ENCODE measurements at places on chromosomes 11 and 22.

DNA sequence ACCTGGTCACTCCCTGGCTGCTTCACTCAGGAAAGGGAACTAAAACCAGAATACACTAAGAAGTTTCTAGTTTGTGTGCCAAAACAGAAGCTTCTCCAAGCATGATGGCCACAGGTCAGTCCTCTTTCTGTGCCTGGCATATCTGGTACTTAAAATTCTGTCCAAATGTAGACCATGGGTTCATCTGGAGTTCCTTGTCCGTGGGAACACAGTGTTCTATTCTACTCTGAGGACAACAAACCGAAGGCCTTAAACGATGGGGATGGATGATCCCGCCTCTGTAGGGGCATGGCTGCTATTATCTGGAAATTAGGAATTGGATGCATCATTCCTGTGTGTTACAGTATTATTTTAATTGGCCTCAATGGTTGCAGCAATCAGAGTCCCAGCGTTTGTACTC is 6.1 kb upstream of the DLAT start:
- DNase-seq: no peak

DNA sequence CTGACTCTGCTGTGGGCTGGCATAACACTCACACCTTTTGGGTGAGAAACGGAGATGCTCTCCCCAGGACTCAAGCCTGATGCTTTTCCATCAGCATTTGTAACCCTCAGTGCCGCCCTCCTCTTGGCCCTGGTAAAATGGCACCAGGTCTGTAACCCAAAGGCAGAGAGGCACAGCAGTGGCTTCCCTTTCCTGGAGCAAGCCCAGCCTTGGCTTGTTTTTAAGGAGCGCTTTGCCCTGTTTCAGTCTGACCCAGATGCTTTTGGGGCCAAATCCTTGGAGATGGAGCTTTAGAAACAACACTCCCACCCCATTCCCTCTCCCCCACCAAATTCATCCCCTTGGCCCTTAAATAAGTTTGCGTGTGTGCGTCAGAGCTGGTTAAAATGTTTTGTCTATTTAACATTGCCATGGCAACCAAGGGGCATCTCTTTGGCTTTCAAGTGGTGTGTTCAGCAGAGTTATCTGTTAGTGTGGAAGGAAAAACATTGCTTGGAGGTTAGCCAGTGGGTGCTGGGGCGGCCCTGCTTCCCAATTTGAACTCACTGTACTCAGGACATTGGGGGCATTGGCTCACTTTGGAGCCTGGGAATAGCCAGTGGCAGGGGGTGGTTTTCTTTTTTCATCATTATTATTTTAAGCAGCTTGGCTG is 134.1 kb downstream of the NAV2 start:
- DNase-seq: no peak

DNA sequence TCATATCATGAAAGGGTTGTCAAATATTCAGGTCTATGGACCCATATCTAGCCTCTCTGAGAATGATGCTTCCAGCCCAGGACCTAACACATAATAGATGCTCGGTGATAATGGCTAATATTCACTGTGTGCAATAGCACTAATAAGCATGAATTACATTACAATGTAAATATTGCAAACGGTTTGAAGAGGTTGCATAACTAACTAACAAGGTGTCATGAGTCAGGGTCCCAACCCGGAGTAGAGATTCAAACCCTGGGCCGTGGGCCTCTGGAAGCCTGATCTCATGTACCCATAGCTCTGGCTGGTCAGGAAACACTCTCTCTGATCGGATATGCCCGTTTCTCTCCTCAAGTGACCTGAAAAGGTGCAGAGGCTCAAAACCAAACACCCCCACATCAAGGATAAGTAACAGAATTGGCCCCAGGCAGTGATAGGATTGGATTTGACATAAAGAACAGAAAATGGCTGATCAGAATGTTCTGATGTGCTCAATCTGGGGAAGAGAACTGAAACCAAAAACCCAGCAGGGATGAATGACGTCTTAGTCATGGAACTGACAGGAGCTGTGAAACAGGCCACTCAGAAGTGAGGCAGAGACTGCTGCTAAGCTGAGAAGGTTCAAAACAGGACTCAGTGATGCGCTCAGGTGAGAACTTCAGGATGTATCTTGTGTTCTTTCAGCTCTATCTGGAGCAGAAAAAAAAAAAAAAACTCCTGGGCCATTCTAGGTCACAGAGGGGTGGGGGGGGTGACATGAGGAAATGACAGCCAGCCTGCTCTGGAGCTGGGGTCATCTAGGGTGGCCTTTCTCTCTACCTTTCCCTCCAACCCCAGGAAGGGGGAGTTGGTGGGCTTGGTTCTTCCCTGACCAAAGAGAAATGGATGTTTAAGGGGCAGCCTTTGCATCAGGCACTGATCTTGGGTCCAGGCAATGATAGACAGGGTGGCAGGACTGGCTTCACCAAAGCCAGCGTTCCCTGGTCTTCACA is 6.6 kb upstream of the KCTD17 start:
- DNase-seq: no peak

- DNase-seq: peak; percentile 36
Observed at GRCh38 chr11:72352859-72353551, 81.3 kb downstream of the CLPB start.

DNA sequence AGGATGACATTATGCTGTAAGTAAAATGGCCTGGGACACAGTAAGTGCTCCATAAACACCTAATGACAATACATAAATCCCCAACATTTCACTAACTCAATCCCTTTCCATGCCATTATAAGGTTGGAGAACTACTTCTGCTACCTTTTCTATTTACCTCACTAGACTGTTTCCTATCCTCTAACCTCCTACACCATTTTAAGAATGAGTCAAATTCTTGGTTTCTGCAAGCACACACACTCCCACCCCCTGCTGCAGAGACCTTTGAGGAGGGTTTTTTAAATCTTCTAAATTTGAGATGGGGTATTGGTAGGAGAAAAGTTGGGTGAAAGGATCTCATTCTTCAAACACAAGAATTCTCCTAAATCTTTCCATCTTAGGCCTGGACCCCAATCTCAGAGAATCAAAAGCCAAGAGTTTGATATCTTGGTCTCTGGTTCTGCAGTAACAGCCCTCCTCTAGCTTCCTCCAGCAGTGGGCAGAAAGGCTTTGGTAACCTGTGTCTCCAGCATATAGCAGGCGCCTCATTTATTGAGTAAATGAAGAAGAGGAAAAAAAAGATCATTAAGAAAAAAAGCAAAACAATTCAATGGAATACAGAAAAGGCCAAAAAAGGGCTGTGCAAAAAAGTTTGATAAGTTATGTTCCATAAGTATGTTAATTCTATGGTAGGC is 42.3 kb downstream of the SYTL2 start:
- no peak for DNase-seq

DNA sequence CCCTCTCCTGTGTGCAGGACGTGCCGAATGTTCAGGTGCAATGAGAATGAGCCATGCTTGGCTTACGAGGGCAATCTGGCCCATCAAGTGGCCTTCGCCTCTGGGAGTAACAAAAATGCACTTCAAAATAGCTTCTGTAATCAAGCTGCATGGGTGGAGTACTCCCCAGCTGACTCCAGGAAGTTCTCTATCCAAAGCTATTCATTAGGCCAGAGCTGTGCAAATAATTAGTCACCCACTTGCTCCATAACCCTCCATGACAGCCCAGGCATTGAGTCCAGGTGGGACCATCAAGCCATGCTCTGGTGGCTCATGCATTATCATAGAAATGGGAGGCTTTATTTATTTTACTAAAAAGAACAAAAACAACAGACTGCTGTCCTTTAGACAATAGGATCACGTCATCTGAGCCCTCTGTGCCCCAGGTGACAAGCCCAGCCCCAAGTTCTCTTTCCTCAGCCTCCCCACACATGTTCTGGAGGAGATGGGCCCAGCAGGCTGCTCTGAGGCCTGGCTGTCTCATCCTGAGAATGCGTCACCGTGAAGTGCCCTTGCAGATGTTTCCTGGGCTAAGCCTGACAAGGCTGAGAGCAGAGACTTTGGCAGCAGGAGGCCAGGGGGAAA is 244.7 kb downstream of the ETS1 start:
- peak; percentile 47 for DNase-seq

GRCh38 chr11:86145439-86146156 is 76.7 kb upstream of the PICALM start:
- no peak for DNase-seq

DNA sequence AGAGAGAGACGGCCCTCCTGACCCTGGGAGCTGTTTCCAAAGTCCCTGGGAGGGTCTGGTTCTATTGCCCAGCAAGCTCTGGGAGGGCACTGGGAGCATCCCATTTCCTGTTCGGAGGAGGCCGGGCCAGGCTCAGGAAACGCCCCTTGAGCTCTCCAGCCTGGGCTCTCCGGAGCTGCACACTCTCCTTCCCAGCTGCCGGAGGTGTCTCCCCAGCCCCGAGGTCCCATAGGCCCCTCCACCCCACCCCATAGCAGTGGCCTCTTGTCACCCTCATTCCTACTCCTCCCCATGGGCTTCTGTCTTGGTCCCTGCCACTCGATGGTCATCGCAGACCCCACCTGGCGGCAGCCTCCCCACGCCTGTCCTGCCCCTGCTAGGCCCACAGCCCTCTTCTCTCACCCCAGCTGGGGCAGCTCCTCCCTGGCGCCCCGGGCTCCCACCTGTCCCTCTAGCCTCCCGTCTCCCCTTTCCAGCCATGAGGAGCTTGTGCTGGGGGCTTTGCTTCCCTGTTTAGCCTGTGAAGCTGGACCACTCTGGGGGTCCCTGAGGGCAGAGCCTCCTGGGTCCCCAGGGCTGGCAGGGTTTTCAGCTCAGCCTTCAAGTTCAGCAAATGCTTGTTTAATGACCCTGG is 2.8 kb downstream of the TSPAN32 start:
- DNase-seq: no peak

- DNase-seq: no peak
Observed at GRCh38 chr22:36201630-36202319, at the start of gene APOL4. Gene APOL4, minus strand, starts transcription at chr22:36201809. Its CDS starts 75 bp downstream, at chr22:36201734.

- no peak for DNase-seq
Observed at GRCh38 chr22:24503843-24504338, 8.8 kb downstream of the UPB1 start.

DNA sequence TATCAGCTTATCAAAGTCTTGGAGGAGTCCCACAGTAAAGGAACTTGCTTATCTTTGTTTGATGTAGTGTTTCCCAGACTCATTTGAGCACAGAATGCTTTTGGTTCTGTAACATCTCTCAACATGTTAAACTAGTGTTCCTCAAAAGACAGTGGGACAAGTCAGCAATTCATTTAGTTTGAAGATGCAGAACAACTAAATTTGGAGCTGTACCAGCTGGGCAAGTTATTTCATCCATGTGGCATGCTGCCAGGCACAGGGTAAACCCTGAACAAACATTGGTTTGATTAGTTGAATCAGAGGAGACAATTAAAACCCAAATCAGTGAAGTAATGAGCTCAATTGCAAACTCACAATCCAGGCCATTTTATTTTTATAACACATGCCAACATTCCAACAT is 141.2 kb downstream of the CSNK2A3 start:
- no peak for DNase-seq

- DNase-seq: no peak
Observed at GRCh38 chr11:32121012-32121411, 30.1 kb downstream of the RCN1 start.

- DNase-seq: no peak
Observed at GRCh38 chr11:83047515-83048225, 24.0 kb downstream of the RAB30 start.

DNA sequence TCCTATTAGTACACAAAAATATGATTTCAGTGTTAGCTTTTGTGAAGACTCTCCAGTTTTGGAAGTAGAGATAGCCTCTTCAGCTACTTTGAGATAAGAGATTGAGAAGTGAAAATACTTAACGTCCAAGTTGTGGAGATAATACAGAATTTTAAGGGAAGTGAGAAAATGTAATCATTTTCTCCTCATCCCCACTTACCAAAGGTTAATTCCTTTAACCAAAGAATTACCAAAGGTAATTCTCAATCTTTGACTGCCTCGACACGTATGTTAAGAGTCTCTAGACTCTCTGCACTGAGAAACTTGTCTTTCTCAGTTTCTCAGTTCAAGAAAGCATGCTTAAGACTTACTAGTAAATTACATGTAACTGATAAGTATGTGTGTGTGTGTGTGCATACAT is 15.3 kb downstream of the C11orf54 start:
- no peak for DNase-seq

DNA sequence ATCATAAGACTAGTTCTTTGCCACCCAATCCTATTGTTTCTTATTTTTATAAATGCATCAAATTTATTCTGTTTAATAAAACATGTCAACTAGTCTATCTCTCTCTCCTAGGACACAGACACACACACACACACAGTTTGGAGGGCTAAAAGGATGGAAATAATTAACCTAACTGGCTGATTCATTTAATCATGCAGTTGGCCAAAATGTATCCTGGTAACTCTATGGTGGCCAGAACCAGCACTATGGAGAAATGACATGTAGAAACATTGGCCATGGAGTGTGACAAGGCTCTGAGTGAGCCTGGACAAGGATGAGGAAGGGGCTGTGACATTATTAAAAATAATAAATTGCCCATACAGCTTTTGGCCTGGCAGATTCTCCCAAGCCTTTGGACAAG is 64.1 kb downstream of the CLPB start:
- DNase-seq: no peak

- no peak for DNase-seq
Observed at GRCh38 chr11:28704801-28705200, 596.6 kb downstream of the METTL15 start.

DNA sequence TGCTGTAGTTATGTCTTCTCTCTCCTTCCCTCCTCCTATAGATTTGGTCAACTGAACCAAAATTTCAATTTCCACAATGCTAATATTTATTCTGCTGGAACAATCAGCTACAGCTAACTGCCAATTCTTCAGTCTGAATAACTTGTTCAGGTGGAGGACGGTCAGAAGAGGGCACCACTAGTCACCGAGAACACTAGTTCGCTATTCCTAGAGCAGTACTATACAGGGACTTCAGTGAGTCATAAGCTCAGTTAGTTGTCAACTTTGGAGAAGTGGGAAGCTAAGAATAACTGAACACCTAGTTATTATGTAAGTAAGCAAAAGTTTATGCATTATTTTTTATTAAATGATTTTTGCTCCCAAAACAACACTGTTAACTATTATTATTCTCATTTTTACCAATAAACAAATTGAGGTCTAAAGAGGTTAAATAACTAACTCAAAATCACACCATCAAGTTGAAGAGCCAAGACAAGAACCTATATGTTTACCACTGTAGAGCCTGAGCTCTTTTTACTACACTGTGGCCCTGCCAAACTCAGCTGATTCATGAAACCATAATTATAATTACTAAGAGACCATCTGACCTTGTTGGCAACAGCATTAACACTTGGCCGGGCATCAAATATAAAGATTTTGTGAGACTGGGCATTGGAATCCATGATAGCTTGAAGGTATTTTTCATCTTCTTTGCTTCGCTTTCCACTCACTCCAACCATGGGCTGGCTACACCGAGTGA is 59.0 kb downstream of the CEP57 start:
- DNase-seq: no peak

- DNase-seq: peak; percentile 48
Observed at GRCh38 chr11:31810779-31811647, at the start of gene PAX6. Gene PAX6, minus strand, starts transcription at chr11:31811322. Its CDS starts 4,911 bp downstream, at chr11:31806411.

- DNase-seq: no peak
Observed at GRCh38 chr11:1292644-1293618, 16.5 kb downstream of the TOLLIP start.

DNA sequence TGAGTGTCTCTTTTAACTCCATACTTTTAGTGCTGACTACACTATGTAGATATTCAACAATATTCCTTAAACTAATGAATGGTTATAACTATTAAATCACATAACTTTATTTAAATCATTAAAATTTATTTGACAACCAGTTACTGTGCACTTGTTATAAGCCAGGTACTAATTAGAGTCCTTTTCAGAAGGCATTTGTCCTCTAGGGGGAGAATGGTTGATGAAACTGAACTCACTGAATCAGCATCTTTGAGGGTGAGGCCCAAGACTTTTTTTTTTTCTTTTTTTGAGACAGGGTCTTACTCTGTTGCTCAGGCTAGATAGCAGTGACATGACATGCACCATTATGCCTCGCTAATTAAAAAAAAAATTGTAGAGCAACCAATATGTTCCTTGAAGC is 515.6 kb upstream of the CCDC90B start:
- no peak for DNase-seq

Data from GM12864 (cell line).